Kidney (tissue), 22 donors: ENCODE measurements at places on chromosomes 3 and 15. TPM values are rescaled to one million over a fixed set of nuclear protein-coding genes. Genes with fewer than 3 reads are reported as not detected.
A peak's percentile ranks its signal among the peaks of the same experiment; 100 is the strongest.

DNA sequence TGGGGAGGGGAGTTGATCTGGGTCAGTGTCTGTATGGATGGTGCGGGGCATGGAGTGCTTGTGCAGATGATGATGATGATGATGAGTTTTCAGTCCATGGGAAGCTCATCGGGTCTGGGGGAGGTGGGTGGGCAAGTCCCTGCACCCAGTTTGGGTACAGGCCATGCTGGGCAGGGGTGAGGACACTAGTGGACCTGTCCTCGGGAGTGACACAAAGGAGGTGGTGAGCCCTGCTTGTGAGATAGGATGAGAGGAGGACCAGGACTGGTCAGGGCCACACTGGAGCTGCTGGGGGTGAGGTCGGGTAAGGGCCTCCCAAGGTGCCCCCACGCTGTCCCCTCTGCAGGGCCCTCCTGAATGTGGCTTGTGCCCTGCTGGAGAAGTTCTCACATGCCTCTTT is 177.9 kb downstream of the APBA2 start:
- DNase-seq, result no peak

DNA sequence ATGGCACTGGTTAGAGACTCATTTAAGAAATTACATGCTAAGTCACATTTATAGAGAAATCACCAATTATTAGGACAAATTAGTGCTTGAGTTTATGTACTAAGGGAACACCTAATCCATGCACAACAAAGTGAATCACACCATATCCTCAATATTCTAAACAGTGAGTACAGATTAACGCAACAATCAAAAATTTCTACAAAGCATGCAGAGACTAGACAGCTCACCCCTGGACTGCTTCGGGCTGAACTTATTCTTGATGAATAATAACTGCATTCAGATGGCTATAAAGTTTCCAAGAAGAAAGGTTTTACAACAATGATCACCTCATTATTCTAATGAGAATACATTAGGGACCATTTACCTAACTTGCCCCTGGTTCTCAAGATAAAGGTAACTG is 66.5 kb downstream of the LRRFIP2 start:
- no peak for DNase-seq

DNA sequence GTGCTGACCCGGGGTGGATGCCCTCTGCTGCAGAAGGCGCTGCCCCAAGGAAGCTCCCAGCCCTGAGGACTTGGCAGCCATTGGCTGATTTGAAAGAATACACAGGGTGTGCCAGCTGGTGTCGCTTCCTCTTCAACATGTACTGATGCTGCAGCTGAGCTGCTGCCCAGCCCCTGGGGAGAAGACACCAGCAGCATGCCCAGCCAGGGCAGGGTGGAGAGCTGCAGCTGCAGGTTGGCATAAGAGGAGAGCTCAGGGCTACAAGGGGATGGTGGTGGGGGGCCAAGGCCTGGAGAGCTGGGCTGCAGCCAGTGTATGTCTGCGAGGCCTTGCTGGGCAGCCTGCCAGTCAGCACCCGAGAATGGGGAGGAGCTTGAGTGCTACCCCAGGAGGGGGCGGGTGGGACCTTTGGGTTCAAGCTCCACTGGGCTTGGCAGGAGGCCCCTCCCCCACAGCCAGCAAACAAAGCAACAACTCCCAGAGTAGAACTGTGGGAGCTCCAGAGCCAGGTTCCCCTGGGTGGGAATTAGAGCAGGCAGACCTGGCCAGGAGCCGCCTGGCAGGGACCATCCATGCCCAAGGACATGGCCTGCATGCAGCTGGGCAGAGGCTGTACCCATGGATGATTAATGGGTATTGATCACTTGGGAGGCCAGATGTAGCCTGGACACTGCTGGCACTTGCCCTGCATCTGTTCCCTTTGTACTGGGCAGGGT is 9.2 kb upstream of the SEMA4B start:
- DNase-seq, result peak; percentile 96

DNA sequence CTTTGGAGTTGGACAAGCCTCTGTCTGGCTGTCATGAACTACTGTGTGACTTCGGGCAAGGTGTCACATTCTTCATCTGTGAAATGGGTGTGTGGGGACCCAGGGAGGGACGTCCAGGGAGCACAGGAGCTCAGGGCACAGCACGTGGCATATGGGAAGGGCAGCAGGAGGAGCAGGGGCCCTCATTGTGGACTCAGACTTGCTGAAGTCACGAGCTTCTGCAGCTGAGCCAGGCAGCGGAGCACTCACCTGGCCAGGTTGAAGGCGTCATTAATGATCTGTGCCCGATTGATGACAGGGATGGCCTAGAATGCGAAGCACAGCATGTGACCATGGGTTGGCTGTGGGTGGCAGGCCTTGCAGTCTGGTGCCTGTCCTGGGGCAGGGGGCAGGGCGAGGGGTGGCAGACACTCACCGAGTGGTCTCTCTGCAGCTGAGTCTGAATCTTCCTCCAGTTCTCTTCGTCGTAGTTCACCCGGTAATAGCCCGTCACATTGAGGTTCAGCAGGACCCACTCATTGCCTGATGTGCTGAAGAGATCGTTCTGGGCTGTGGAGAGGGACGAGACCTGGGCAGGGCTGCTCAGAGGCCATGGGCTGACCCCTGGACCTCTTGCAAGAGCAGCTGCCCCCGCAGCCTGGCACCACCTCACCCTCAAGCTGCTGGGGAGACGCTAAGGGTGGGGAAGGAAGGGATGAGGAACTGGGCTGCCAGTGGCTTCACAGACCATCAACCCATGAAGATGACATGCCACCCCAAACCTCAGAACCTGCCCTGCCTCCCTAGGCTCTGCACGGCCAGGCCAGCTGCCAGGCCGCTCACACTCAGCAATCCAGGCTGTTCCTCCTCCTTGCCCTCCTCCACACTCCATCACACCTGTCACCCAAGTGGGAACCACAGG is 15.4 kb downstream of the ANPEP start:
- DNase-seq, result peak; percentile 45

- no peak for DNase-seq
Measured at GRCh38 chr3:105513042-105513441, 146.3 kb downstream of the ALCAM start.

The EOGT gene
- 28.1 TPM for total RNA-seq

The ACTC1 gene
- total RNA-seq, result 25.0 TPM
